ENCODE measurements at places on chromosomes 11 and 22.

- DNase-seq: no peak
Measured at GRCh38 chr11:116778556-116778955, 5.8 kb upstream of the BUD13 start.

DNA sequence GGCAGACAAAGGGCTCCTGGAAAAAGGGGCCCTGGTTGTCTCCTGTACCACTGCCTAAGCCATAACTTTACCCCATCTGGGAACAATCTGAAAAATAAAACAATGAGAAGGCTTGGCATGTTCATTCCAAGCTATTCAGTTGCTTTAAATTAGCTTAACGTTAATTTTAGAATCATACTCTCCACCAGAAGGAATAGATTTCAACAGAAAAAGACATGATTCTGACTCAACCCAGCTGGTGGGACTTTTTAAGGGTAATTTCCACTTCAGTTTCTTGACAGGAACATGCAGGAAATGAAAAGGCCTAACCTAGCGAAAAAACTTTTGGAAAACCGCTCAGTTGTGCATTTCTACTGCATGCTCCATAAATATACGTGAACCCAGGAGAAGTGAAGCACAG lies 7.9 kb downstream of the SF3A1 start:
- no peak for DNase-seq

DNA sequence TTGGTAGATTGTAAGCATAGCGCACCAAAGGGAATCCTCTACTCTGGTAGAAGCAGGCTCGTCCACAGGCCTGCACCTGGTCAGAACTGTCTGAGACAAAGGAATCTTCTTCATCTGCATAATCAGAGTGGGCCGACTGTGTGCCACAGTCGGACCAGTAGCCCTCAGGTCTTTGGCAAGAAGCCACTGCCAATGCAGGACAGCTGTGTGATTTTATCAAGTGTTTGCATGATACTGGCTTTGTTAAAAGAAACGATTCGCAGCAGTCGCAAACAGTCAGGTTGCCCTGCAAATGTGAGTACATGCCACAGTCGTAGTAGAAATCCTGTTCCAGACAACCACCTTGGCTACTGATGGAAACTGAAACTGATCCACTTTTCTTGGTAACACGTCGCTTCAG lies 4.9 kb upstream of the CCDC34 start:
- no peak for DNase-seq

DNA sequence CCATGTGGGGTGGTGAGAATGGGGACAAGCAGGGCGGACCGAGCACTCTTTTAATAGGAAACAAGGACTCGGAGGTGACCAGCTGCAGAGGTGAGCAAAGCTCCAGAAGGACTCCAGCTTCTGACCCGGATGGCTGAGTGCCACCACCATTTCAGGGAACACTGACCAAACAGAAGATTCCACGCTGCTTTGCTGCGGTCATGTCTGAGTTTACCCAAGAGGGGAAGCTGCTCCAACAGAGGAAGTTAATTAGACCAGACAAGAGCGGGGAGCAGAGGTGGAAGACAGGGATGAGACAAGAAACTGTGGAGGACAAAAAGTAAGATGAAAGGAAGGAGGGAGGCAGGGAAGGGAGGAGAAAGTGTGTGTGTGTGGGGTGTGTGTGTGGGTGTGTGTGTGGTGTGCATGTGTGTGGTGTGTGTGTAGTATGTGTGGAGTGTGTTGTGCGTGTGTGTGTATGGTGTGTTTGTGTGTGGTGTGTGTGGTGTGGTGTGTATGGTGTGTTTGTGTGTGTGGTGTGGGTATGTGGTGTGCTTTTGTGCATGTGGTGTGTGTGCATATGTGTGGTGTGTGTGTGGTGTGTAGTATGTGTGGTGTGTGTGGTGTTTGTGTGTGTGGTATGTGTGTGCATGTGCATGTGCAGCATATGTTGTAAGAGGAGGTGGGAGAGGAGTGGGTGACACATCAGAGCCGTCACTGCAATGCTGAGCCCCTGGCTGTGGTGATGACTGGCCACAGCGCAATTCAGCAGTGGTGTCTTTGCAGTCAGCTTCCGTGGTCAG lies 82.2 kb upstream of the AKIP1 start:
- no peak for DNase-seq

DNA sequence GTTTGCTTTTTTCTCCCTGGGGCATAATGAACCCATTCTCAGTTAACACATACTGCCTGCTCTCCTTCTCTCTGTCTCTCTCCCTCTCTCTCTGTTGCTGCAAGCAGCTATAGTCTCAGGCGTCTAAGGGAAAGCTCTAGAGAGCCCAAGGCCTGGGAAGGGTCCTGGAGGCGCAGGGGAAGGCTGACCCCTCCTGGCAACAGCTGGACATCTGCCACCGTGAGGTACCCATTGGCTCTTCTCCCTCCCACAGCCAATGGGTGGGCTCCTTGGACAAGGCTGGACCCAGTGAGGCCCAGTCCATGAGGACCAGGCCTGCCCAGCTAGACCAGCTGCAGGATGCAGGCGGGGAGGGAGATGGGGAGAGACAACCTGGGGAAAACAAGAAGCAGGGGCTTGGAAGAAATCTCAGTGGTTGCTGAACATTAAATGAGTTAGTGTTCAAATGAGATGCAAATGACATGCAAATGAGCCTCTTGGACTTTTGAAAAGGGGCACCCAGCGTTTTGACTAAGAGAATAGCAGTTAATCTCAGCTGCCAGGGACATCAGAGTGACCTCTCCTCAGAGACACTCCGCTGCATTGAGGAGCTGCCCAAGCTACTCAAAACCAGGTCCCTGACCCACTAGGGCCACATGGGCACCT lies 349.7 kb downstream of the BUD13 start:
- no peak for DNase-seq

DNA sequence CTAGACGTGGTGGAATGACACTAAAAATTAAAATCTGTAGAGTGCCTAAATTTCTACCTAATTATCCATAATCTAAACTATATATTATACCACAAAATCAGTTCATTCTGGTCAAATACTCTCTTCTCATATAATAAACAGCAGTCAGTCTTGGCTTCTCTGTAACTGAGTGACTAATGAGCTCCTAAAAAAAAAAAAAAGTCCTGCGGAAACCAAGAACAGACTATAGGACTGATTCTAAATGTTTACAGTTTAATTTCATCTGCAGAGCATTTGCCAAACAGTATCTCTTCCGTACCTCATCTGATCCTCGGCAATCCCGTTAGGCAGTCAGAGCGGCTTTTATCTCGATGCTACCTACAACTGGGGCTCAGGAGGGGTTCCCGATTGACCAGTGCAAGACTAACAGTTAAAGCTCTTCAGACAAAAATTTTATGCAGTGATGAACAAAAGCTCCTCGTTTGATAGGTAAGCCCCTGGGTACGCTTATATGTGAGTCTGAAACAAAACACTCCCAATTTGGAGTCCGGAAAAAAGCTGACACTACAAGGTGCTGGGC lies 686 bp downstream of the KIF18A start:
- DNase-seq: no peak

- DNase-seq: peak; percentile 24
Measured at GRCh38 chr22:23289851-23290724, 109.8 kb downstream of the BCR start.

- DNase-seq: no peak
Measured at GRCh38 chr22:17903564-17904295, 120.6 kb downstream of the MICAL3 start.

DNA sequence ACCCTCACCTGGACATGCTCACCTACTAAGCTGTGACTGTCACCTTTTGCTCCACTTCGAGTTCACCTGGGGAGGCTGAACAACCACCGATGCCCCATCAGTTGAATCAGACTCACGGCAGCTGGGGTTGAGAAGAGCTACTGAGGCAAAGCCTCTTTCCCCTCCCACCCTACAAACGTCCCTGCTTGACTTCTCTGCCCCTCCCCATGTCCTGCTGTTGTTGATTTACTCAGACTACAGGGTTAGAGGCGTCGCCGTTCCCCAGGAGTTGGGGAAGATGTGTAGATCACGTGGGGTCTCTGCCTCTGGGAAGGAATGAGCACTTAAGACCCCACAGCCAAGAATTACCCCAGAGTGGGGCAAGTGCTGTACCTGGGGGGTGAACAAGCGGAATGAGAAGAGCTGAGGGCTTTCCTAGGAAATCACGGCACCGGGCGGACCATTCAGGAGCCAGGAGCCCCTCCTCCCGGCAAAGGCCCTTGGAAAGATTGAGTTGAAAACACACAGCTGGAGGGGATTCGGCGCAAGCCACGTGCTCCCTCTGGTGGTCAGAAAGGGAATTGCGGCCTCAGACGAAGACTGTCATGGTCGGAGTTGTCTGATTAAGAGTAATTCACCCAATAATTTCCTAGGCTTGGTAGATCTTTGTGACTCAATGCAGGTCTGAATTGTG lies 7.0 kb downstream of the FXYD2 start:
- peak; percentile 66 for DNase-seq

DNA sequence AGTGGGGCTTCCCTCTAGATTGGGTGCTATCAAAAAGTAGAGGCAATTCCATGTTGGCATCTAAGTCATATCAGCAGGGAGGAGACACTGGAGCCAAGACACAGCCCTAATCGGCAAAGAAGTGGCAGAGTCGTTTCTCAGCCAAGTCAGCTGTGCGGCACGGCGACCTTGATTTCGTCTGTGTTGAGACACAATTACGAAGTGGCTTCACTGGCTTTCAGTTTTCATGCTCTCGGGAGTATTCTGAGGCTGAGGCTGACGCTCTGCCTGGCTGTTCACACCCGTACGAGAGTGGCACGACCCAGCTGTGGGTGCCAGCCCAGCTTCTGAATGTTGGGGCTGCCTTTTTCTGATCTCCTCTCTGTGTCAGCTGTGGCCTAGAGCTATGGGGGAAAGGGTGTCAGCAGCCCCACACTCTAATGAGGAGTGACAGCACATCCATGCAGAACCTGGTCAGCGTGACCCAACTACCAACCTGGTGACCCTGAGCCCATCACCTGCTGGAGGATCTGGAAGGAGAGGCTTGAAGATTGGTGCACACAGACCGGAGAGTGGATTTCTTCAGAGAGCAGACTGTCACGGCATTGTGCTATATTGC lies 105.7 kb upstream of the TMEM45B start:
- DNase-seq: no peak

GRCh38 chr11:113528982-113529381 lies 53.8 kb upstream of the DRD2 start:
- DNase-seq: no peak

- DNase-seq: no peak
Measured at GRCh38 chr11:2558397-2558796, 113.6 kb downstream of the KCNQ1 start.

DNA sequence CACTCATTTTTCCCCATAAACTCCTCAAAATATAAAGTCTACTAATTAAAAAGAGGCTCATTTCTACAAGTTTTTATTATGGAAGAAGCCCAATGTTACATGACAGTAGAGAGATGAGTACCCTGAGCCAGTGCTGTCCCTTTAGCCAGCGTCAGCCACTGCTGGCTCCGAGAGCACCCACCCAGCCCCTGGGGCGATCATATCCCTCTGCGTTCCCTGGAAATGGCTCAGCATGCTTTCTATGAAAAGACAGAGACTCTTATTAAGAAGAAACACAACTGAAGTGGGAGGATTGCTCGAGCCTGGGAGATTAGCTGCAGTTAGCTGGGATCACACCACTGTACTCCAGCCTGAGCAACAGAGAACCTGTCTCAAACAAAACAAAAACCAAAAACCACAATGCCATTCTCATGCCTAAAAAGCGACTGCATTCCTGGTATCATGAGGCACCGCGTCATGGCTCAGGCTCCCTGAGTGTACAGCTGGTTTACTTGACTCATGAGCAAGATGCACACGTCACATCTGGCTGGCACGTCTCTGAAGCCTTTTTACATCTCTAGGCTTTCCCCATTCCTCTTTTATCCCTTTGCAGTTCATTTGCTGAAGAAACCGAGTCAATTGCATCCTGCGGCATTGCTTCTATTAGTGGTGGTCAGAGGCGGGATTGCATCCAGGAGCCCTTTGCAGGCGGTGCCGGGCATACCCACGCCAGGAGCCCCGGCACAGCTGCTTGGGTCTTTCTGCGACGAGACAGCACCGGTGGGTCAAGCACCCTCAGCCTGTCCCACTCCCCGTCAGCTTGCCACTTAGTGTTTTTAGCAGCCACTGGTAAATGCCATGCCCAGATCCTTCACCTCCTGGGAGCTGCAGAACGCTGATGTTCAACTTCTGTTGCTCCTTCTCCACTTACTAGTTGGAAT lies 119.9 kb downstream of the CTTN start:
- DNase-seq: no peak

GRCh38 chr11:65298655-65299179 lies 15.9 kb upstream of the CDC42EP2 start:
- DNase-seq: no peak

DNA sequence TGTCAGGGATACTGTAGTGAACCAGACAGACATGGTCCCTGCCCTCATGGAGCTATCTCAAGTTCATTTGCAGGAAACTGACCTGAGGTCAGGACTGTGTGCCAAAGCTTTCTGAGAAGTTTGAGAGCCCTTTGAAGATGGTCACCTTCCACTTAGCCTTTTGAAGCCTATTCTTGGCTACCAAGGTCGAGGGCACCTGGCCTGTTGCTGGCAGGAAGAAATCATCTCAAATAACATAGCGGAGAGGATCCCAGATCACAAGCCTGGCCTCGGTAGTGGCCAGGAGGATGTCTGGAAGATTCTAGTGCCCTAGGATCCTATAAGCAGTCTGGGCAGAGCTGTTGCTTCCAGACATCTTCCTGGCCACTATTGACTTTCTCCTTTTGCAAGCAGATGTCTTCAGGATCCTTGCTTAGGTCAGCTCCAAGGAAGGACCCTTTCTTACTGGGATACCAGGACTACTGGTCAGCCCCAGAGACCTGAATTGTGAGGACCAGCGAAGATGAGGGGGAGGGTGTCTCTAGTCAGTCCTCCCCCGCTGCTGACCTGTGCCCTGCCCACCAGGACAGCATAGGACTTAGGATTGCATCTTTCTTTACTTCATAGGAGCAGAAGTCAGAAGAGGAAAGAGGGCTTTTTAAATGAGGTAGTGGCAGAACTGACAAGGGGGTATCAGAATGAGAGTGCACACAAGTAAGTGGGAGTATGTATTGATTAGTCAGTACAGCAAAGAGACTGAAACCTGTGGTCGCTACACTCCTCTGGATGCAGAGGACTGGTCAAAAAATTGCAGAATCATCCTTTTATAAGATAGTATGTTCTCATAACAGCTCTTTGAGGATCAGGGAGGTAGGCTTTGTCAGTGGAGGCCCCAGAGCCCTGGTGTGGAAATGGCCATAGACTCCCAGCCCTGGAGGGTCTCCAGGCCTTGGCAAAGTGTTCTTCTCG lies 94.8 kb downstream of the TEAD1 start:
- DNase-seq: no peak

GRCh38 chr11:69000831-69001242 lies 12.2 kb downstream of the MRGPRF start:
- no peak for DNase-seq

DNA sequence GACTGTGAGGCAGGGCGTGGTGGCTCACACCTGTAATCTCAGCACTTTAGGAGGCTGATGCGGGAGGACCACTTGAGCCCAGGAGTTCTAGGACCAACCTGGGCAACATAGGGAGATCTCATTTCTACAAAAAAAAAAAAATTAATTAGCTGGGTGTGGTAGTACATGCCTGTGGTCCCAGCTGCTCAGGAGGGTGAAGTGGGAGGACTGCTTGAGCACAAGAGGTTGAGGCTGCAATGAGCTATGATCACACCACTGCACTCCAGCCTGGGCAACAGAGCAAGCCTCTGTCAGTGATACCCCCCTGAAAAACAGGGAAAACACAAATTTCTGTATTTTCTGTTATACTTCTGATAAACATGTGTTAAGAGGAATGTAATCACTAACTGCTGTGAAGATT lies 57.8 kb upstream of the ARHGAP32 start:
- DNase-seq: no peak

All from activated T-helper 1 cell treated with Interleukin-2 at 50 U/mL for 16 hours (primary cell).